ENCODE measurements at places on chromosomes 5 and 9.

DNA sequence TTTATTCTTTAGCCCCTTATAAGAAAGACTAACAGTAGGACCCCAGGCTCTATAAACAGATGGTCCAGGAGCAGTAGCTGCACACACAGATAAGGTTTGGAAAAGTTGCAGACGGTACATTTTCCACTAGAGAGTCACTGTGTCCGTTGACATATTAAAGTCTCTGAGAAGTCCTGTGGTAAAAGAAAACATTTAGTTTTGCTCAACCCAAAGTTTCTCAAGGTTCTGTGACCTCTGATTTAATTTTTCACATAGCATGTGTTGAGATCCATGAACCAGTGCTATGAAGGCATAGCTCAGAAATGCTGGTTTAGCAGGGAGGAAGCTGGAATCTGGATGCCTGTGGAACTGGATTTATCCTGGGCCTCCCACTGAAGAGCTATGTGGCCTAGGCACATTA lies 62.7 kb upstream of the RASEF start:
- no peak for DNase-seq

DNA sequence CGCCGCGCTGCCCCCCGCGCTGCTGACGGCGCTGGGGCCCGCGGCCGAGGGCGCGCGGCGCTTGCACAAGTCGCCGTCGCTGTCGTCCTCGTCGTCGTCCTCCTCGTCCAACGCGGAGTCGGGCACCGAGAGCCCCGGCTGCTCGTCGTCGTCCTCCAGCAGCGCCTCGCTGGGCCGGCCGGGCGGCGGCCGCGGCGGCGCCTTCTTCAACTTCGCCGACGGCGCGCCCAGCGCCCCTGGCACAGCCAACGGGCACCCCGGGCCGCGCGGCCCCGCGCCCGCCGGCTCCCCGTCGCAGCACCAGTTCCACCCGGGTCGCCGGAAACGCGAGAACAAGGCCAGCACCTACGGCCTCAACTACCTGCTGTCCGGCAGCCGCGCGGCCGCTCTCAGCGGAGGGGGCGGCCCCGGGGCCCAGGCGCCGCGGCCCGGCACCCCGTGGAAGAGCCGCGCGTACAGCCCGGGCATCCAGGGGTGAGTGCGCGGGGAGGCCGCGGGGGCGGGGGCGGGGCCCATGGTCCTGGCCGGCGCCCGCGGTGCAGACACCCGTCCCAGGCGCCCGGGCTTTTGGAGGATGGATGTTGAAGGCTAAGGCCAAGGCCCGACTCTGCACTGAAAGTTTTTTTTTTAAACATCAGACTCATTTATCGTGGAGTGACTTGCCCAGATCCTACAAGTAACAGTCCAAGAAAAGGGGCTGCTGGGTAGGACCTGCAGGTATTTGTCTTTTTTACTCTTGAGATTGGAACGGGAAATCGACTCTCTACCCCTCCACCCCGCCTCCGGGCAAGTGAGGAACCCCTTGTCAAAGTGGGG lies 1.2 kb downstream of the TENT4A start:
- peak; percentile 34 for DNase-seq

GRCh38 chr9:92726348-92726747 lies 38.3 kb downstream of the BICD2 start:
- DNase-seq: no peak

GRCh38 chr9:28967226-28967625 lies 1393.9 kb upstream of the C9orf72 start:
- no peak for DNase-seq

DNA sequence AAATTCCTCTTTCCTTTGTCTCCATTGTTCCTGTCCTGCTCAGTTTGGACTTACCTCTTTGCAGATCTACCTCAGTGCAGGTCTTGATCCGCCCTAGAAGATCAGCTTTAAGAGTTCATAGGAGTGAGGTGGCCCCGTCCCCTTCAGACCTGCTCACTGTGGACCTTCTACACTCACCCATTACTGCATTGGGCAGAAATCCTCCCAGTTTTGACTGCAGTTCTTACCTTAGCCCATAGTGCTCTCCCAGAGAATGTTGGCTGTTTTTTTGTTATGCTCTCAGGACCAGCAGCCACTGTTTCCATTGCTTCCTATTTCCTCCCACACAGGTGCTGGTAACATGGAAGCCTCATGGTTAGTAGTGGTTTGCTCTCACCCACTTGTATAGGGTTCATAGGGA lies 63.3 kb downstream of the GALNT10 start:
- DNase-seq: no peak

DNA sequence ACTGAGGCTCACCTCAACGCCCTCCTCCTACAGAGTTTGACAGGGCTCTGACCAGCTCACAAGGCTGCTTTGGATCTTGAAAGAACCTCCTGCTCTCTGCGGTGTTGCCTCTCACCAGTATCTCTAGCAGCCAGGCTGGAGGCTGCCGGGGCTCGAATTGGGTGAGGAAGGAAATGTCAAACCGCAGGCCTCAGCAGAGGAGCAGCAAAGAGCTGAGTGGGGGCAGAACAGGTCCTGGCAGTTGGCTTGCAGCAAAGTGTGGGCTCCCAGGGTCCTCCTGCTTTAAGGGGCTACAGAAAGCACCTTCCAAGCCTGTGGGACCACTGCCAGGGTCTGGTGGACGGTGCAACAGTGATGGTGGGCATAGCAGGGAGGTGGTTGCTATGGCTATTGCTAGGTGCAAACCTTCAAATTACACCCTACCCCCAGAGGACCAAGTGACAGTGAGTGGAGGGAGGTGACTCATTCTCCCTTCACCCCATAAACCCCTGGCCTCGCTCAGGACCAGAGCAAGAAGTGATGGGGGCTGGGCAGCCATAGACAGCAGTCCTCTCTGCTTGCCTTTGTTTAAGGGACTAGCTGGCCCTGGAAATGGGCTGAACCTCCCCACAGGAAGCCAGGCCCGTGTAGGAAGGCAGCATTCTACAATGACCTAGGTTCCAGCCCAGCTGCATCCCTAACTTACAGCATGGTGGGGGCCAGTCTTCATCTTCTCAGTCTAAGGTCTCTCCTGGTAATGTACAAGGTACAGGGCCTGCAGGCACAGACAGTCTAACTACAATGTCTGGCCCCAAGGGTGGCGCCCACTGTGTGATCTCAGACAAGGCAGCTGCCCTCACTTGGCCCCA lies 18.7 kb downstream of the LCP2 start:
- peak; percentile 87 for DNase-seq

DNA sequence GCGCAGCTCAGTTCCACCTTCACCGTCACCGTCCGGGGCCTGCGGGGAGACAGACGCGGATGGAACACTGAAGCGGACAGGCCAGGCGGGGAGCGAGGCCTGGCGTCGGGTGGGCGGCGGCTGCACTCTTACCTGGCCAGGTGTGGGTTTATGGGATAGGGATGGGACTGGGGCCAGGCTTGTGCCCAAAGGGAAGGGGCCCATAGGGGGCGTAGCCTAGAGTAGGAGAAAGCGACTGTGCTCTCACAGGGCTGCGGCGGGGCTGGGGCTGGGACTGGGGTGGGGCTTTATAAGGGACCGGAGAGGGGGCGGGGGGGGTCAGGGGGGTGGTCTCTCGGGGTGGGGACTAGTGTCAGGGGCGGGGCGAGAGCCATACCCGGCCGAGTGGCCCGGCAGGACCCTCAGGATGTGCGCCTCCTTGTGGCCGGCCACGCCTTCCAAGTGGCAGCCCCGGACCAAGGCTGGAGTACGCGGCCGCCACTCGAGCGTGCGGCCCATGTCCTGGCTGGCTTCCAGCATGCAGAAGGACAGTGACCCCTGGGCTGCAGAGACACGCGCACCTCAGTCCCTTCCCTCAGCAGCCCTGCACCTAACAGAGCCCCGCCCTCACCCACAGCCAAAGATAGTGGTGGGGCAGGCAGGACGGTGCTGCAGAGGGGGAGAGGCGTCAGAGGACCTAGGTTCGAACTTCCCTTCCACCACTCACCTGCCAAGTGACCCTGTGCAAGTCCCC lies 22.8 kb downstream of the FPGS start:
- peak; percentile 43 for DNase-seq

DNA sequence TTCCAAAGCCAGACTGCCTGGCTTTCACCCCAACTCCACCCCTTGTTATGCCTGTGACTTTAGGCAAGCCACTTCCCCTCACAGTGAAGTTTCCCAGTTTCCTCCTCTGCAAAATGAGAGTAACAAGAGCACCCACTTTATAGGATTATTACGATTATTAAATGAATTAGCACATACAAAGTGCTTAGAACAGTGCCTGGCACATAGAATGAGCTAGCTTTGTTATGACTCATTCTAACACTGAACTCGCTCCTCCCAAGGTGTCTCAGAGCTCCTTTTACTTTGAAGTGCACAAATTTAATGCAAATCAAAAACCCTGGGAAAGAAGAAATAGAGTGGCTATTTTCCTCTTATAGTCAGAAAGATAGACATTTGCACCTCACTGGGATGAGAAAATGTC lies 34.3 kb downstream of the DNAH5 start:
- DNase-seq: no peak

DNA sequence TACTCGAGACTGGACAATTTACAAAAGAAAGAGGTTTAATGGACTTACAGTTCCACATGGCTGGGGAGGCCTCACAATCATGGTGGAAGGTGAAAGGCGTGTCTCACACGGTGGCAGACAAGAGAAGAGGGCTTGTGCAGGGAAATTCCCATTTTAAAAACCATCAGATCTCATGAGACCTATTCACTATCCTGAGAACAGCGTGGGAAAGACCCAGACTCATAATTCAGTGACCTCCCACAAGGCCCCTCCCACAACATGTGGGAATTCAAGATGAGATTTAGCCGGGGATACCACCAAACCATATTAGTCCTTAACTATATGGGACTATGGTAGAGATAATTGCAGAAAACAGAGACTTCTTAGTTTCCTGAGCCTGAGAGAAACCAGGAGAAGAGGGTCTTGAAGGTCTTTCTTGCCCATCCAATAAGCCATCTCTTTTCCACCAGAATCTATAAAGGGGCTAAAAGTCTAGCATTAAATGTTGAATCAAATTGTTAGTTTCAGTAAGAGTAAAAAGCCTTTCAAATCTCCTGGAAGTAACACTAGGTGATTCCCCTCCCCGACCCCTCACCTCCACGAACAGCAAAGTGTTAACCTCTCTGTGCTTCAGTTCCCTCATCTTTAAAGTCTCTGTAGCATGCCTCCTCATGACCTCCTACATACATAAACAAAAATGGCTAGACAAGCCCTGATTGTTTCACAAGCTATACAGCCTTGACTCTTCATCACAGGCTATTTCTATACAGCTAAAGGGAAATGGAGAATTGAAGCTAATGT lies 259.1 kb downstream of the TMEM167A start:
- no peak for DNase-seq

GRCh38 chr5:163789870-163790269 lies 284.5 kb downstream of the MAT2B start:
- no peak for DNase-seq

DNA sequence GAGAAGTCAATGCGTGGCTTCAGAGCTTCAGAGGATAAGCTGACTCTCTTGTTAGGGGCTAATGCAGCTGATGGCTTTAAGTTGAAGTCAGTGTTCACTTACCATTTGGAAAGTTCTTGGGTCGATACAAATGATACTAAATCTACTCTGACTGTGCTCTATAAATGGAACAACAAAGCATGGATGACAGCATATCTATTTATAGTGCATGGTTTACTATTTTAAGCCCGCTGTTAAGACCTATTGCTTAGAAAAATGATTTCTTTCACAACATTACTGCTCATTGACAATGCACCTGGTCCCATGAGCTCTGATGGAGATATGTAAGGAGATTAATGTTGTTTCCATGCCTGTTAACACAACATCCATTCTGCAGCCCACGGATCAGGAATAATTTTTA lies 435.7 kb downstream of the MAT2B start:
- DNase-seq: no peak
